Prostate gland (tissue), 2 donors: ENCODE measurements at places on chromosomes 12 and 14. TPM values are rescaled to one million over a fixed set of nuclear protein-coding genes. Genes with fewer than 3 reads are reported as not detected.

The SCNN1A gene
- 211 TPM for total RNA-seq

The ASCL1 gene
- 0.34 TPM for total RNA-seq

The RIMBP2 gene
- 7.0 TPM for total RNA-seq

The KRT2 gene
- total RNA-seq: 0.41 TPM

The TSFM gene
- total RNA-seq: 39.6 TPM

The SDR9C7 gene
- total RNA-seq: not detected
